ENCODE measurements at places on chromosomes 3 and 15.

- DNase-seq = peak; percentile 56
Measured at GRCh38 chr3:128426128-128426921, 40.4 kb downstream of the DNAJB8 start.

GRCh38 chr15:66489179-66489791 is 8.3 kb downstream of the SNAPC5 start:
- no peak for DNase-seq

DNA sequence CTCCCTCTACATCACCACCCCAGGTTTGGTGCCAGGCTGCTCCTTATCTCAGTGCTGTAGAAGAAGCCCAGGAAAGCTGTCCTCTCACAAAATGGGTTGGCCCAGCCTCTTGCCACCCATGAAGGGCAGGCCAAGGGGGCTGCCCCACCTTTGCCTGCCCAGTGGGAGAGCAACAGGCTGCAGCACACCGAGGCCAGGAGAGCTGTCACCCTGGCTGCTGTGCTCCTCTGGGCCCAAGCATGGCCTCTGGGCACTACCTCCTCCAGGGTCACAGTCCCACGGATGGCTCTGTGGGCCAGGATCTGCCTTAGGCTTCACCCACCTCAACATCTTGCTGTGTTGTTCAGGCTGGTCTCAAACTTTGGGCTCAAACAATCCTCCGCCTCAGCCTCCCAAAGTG is 6.4 kb upstream of the STAB1 start:
- DNase-seq = no peak

DNA sequence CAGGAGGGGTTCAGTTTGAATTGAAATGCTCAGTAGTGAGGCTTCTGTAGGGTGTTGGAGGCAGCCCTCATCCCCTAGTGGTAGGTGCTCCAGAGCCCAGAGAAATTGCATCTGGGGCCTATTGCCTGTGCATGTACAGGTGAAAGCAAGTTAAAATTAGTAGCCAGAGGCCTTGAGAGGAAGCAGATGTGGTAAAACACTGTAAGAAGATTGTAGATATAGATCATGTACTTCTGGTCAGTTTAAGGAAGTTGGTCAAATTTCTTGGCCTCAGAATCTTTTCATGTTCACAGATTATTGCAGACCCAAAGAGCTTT is 34.6 kb downstream of the IGSF10 start:
- no peak for DNase-seq

DNA sequence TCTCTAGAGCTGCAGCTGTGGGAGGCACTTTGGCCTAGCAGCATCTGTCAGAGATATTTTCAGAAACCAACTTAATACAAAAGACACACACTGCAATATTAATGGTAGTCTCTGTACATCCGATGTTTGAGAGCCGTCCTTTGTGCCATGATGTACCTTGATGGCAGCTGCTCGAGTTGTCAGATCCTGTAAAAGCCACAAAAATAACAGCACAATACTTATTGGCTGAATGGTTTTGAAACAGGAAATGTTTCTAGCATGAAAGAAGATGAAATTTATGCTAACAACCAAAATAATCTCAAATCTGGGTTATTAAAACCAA is 445.5 kb upstream of the TBL1XR1 start:
- DNase-seq = no peak

- no peak for DNase-seq
Measured at GRCh38 chr3:132254076-132254755, 63.0 kb upstream of the ACP3 start.

DNA sequence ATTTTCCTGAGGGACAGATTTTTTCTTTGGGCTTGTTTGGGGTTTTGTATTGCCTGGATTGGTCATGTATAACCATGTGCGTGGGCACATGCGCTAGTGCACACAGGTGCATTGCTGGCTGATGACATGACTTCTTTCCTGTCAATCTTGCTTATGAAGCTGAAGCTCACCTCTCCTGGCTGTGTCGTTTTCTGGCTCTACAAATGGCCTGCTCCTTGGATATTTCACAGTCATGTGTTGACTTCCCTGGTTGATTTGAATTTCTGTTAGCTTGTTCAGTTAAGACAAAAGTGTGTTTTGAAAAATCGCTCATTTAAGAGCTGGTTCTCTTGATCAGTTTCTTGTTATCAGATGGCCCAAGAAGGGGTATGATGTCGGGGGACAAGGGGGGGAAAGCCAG is 11.5 kb downstream of the PTPRG start:
- DNase-seq = no peak

GRCh38 chr3:9817436-9817835 is 7.4 kb downstream of the TTLL3 start:
- DNase-seq = no peak

DNA sequence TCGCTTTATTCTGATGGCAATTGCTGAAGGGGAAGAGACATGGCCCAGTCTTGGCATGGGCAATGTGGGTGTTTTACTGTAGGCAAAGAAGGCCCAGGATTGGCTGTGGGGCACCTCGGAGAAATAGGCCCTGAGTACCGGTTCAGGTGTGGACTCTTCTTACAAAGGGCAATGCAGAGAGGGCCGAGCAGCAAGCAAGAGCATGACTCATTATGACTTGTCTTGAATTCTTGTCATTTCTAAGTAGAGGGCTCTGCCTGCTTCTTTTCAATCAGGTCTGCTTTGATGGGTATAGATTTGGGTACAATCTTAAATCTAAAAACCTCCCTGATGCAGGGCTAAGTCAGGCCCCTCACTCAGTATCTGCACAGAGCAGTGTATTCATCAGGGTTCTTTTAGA is 14.8 kb upstream of the BUB1B start:
- DNase-seq = peak; percentile 68

DNA sequence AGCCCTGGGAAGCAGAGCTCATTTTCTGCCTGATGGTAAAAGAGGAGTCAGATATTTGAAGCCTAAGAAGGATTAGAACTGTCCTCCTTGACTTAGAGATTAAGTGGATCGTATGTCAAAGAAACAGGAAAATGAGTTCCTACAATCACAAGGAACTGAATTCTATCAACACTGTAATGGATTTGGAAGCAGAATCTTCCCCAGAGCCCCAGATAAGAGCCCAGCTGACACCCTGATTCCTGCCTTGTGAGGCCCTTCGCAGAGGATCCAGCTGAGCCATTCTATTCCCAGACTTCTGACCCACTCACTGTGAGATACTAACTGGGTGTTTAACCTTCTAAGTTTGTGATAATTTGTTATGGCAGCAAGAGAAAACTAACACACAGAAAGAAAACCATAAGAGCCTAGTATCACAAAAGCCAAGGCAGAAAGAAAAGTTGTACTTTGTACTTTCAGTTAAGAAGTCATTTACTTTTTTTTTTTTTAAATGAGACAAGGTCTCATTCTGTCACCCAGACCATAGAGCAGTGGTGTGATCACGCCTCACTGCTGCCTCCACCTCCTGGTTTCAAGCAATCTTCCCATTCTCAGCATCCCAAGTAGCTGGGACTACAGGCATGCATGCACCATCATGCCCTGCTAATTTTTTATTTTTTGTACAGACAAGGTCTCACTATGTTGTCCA is 61.1 kb upstream of the ZBTB20 start:
- DNase-seq = no peak

DNA sequence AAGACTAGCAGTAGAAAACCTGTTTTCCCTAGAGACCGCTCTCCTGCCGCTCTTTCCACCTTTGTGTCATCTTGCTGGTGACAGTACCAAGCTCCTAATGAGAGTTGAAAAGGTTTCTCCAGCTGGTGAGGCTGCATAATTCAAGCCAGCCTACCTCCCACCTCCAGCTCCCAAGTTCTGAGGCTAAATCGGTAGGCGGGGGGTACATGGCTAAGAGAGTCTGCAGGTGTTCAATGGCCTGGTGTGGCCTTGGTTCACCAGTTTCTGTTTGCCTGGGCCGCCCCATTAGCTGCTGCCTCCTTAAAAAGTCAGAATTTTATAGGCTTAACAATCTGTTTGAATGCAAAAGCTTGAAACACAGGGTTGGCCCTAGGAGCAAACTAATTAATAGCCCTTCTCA is 262.8 kb downstream of the SLCO3A1 start:
- no peak for DNase-seq

DNA sequence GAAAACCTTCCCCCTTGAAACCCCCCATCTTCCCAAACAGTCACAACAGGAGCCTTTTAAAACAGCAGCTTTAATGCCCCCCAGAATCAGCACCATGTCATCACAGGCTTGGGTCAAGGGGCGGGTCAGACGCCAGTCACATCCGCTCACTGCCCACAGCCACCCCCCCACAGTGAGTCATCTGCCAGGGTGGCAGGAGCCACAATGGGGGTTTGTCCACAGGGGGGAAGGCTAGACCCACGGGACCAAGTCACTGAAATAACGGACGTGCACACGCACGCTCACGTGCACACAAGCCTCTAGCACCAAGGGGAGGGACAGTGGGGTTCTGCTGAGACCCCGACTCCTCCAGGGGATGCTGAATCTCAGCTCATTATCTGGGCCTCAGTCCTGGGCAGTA is 441 bp upstream of the UCN2 start:
- DNase-seq = peak; percentile 77

GRCh38 chr3:21056293-21056692 is 694.7 kb downstream of the ZNF385D start:
- DNase-seq = no peak

GRCh38 chr3:186067360-186068242 is 41.3 kb downstream of the ETV5 start:
- DNase-seq = no peak

GRCh38 chr3:42979044-42979972 is at the start of gene GASK1A:
Gene GASK1A (plus strand): TSS chr3:42979311. CDS start chr3:42979643, 332 bp downstream.
- peak; percentile 53 for DNase-seq

GRCh38 chr15:98596131-98596530 is 52.2 kb upstream of the IGF1R start:
- DNase-seq = no peak

GRCh38 chr3:23959135-23959900 is 14.2 kb downstream of the NR1D2 start:
- DNase-seq = peak; percentile 96

GRCh38 chr3:42371776-42372175 is 38.6 kb downstream of the LYZL4 start:
- no peak for DNase-seq

DNA sequence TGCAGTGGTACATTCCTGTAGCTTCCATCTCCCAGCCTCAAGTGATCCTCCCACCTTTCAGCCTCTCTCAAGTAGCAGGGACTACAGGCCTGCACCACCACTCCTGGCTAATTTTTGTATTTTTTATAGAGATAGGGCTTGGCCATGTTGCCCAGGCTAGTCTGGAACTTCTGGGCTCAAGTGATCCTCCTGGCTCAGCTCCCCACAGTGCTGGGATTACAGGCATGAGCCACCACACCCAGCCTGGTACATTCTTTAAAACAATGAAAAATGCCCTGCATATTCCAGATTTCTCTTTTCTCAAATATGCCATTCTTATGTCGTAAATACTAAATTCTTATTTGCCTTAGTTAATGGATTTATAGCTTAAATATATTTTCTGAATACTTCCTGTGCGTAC is 581.4 kb downstream of the MECOM start:
- no peak for DNase-seq

Measured in PC-3 (cell line).